ENCODE measurements at places on chromosomes 6 and 20.

- no peak for DNase-seq
These were observed 46.1 kb upstream of the CCN6 start for GRCh38 chr6:112007805-112008204.

- no peak for DNase-seq
These were observed 2.9 kb downstream of the TAF4 start for GRCh38 chr20:62062661-62063314.

DNA sequence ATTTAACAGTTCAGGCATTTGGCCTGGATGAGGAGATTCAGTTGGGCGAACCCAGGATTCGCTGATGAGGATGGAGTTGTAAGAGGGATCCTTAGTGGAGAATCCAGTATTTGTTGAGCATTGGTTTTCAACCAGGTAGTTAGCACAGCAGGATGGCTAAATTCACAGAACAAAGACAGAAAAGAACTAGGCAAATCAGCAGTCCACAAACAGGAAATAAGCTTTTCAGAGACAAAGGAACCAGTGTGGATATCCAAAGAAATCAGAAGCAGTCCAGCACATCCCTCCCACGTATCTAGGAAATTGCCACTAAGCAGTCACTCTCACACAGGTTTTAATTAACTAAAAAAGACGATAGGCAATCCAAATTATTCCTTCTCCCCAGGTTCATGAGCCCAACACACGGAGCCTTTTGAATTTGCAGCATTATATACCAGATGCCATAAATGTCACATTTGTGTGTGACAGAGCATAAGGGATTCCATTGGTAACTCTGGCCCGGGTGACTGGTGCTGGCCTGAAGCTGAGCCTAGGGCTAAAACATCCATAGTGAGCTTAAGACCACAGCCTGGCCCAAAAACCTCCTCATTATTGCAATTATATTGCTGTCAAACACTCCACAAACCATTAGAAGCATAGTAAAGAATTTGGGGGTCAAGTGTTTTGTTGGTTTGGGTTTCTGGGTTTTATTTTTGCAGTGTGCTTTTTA, 131.5 kb downstream of the SOBP start:
- DNase-seq: no peak

DNA sequence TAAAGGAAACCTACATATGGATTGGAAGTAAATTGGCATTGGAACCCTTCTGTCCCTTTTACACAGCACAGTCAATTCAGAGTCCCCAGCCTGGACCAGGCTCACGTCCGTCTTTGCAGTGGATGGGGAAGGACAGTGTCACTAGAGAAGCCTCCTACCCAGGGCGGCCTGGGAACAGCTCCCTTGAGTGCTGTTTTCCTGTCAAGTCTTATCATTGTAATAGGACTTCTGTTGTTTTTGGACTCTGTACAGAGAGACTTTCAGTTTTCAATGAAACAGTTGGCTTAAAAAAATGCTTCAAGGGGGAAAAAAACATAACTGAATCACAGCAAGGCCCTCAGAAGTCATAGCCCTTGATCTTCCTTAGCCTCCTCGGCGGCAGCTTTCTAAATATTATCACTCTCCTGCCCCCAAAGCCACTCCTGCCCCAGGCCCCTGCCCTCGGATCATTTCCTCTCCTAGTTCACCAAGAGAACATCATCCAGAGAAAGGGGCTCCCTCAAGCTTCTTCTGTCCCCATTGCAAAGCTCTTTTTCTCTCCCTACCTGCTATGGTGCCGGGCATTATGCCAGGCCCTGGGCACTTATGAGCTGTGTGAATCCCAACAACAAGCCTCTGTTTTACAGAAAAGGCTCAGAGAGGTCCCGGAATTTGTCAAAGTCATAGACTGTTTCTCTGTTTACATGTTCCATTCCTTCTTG, 37.8 kb upstream of the CNKSR3 start:
- DNase-seq: no peak

GRCh38 chr20:16364320-16364687, 208.9 kb downstream of the KIF16B start:
- no peak for DNase-seq

- DNase-seq: no peak
These were observed 279.4 kb upstream of the SPTLC3 start for GRCh38 chr20:12729326-12729725.

DNA sequence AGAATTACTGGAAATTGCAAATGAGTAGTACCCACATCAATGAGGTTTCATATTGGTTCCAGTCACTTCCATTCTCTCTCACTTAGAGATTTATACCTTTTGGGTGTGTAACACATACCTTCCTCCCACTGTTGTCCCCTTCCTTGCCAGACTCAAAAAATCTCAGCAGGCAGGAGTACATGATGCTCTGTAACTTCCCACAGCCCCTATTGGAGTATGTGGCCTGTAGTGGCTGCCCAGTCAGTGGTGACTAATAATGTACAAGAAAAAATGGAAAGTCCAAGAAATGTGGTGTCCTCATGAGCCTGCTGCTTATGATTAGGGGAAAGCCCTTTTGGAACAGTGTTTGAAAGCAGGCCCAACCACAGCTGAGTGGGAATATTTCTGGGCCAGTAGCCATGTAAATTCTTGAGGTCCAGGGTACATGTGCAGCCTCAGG, 312.0 kb downstream of the ZFAND3 start:
- no peak for DNase-seq

- no peak for DNase-seq
These were observed 102.0 kb downstream of the SMLR1 start for GRCh38 chr6:130929036-130929678.

GRCh38 chr6:12009180-12009685, 2.9 kb upstream of the HIVEP1 start:
- no peak for DNase-seq

- no peak for DNase-seq
These were observed 89.9 kb upstream of the ECI2 start for GRCh38 chr6:4225161-4225872.

GRCh38 chr6:29790626-29791025, 37.0 kb upstream of the HLA-G start:
- DNase-seq: no peak

DNA sequence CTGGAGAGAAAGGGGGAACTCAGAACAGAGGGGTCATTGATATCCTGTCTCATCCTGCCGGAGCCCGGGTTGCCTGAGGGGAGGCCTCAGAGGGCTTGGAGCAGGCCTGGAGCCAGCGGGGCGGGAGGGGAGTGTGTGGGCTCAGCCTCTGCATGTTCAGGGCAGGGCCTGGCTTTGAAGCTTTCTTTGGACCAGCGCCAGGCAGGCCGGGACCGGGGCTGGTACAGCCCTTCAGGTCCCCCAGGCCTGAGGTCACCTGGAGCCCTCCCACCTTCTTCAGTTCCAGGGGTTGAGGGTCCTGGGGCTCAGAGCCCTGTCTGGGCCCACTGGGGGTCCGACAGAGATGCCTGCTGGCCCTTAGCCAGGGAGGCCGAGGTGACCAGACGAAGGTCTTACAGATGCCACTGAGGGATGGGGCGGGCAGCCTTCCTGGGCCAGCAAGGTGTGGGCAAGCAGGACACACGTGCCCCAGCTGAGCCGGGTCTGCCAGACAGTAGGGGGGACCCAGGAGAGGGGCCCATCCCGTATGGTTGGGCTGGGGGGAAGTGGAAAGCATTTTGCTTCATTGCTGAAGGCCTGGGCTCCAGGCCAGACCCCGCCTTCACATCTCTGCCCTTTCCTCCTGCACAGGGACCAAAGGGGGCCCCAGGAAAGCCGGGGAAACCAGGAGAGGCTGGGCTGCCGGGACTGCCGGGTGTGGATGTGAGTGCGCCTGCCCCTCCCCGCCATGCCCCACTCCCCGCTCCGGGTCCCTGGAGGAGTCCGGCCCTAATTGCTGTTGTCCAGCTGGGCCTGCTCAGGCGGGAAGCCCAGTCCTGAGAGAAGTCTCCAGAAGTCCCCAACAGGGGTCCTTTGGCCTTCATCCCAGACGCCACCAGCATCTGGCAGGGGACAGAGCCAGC, 2.0 kb downstream of the COL9A3 start:
- DNase-seq: no peak

DNA sequence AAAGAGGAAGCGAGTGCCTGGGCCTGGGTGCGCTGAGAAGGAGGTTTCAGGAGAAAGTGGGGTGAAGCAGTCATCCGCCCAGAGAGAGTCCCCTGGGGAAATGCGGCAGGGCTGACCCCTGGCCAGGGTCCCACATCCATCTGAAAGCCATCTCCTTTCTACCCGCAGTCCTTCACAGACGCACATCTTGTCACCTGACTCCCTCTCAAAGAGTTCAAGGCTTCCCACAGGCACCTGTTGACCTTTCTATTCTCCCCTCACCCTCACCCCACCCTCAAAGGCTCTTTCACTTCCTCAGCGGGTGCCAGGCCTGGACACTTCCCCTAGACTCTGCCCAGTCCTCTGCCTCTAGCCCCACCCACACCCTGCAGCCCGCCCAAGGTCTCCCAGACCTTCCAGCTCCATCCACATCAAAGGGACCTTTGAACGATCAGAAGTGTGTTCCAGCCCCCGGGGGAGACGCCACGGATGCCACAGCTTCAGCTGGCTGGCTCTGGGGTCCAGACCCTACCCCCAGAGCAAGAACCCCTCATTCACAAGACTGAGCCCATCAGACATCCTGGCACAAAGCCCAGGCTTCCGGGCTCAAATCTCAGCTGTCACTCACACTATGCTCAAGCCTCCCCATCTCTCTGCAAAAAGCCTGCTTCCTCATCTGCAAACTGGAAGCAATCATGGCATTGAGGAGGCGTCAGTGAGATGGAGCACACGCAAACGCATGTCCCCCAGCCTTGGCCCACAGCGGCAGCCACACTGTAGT, 2.1 kb downstream of the CTSZ start:
- DNase-seq: no peak

GRCh38 chr20:22462975-22463914, 121.1 kb downstream of the FOXA2 start:
- DNase-seq: no peak

DNA sequence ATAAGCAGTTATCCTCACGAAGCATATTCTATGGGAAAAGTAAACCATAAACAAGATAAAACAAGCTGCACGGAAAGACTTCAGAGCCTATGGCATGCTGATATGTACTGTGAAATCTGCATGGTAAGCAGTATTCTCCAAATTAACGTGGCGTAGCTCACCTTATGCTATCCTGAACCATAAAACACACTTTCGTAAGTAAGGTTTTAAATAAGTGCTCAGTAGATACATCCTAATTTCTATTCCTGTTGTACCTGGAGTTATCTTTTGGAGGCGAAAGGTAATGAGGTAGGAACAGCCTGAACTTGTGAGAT, 208.7 kb downstream of the GMDS start:
- no peak for DNase-seq

DNA sequence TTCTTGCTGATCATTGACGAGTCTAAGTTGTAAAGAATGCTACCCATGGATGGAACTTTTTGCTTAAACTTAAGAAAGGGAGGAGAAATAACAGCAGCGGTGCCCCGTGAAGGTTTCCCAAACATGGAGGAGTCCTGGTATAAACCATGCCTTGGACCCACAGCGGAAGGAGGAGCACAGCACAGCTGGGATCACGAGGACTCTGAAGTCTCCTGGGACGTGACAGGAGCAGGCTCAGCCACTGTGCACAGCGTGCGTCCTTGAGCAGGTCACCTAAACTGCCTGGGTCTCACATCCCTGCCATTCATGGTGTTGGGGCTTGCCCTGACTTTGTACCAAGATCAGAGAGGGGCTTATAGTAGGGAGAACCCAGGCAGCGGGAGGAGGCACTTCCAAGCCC, 56.1 kb upstream of the UNC93A start:
- no peak for DNase-seq

DNA sequence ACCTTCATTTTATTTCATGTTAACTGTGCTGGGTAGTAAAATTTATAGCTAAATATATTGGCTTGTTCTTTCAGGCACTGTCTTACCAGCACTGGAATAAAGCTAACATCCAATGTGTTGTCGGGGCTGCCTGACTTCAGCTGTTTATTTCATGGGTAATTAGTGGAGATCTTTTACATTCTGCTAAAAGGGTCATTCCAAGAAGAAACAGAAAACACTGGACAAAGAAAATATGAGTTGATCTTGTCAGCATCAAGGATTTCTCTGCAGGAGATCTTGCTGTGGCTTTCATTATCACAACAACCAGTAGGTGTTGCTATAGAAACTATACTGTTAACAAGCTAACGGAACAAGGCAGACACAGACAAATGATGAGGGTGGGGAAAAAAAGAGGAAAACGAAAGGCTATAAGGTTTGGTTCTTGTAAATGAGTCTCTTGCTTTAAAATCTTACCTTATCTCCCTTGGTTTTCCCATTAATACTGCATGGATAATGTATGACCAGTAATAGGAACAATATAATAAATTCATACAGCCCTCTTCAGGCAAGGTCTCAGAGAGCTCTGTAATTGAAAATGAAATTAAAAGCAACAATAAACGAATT, 206.8 kb downstream of the SIM1 start:
- DNase-seq: no peak

- no peak for DNase-seq
These were observed 985.1 kb downstream of the HACE1 start for GRCh38 chr6:103874575-103874974.

DNA sequence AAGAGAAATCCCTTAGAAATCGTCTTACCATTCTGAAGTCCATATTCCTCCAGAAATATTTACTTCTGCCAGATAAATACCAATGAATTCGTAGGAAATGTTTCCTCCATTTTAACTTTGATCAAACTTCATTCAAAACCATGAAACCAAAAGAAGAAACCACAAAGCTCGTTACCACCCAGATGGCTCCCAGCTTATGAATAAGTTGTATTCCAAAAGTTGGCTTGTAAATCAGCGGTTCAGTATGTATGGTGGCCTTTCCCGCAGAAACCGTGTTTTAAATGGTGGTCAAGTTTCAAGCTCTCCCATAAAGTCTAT, 73.6 kb upstream of the RIPOR2 start:
- no peak for DNase-seq
